ENCODE measurements at places on chromosomes 13 and 19. TPM values are rescaled to one million over a fixed set of nuclear protein-coding genes. Genes with fewer than 3 reads are reported as not detected.

DNA sequence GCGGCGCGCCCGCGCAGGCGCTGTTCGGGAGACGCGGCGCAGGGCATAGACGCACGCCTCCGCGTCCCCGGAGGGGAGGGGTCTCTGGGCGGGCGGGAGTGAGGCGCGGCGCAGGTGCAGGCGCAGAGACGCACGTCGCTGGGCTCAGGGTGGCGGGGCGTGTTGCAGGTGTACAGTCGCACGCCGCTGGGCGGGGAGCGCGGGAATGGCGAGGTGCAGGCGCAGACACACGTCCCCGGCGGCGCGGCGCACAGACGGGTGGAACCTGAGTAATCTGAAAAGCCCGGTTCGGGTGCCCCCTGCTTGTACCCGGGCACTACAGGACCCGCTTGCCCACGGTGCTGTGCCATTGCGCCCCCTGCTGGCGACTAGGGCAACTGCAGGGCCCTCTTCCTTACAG, 44.7 kb downstream of the PLPP2 start:
- DNase-seq, result no peak

DNA sequence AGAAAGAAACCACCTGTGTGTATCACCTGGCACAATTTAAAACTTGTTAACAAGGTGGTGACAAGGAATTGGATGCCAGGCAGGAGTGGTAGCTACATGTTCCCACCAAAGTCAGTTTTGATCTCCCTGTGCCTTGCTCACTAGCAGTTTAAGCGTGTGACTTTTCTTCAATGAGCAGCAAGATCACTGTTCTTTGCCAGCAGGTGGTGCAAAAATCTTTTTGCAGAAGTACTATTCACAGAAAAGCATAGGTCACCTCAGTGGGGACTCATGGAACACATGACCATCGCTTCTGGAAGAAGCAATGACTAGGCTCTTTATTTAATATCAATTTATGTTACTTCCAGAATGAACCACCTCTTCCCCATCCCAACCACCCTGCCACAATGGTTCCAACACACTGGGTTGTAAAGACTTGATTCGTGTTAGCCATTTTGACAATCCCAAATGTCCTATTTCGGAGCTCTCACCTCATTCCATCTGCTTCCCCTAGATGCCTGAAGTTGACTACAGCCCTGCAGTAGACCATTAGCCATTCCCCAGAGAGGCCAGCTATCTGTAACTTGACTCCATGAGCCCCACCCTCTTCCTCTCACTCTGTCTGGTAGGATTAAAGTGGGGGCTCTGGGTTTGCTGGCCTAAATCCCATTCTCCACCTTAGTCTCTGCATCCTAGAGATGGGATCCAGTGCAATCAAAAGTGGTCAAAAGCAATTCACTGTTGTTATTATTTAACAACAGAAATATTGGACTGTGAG, 59.1 kb upstream of the TNFRSF19 start:
- DNase-seq, result no peak

DNA sequence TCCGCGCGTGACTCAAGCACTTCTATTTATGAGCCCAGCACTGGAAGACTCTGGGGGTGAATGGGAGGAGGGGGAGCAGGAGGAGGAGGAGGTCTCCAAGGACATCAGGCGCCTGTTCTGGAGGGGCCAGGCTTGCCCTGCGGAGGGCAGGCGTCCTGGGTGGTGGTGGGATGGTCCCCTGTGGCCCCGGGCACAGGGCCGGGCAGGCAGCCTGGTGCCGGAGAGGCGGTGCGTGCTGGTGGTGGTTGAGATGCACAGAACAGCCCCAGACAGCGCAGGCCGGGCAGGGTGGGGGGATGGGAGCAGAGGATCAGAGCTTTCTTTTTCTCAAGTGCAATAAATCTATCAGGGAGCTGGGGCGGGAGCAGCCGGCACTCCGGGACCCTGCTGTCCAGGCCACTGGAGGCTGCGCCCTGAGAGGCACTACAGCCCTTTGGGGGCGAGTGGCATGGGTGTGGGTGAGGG, 14.0 kb downstream of the NKPD1 start:
- DNase-seq, result no peak

Gene FCER2
- polyA plus RNA-seq, result 0.11 TPM

GRCh38 chr13:107477772-107478379, 737.5 kb downstream of the LIG4 start:
- no peak for DNase-seq

GRCh38 chr19:10747674-10748073, 29.8 kb downstream of the DNM2 start:
- no peak for DNase-seq

Gene RFPL4AL1
- polyA plus RNA-seq, result not detected

All from right lung (tissue), 10 donors.